ENCODE measurements at places on chromosomes 1 and 21.

- peak; percentile 66 for DNase-seq
These were observed 36.8 kb upstream of the PTPRF start for GRCh38 chr1:43493661-43494450.

- no peak for DNase-seq
These were observed 2.5 kb upstream of the ID3 start for GRCh38 chr1:23561813-23562100.

GRCh38 chr1:83799594-83799993 lies 199.3 kb downstream of the TTLL7 start:
- DNase-seq, result no peak

- DNase-seq, result no peak
These were observed 26.9 kb downstream of the WDR26 start for GRCh38 chr1:224407571-224408293.

GRCh38 chr1:160115545-160116282 lies at the start of gene ATP1A2:
Gene ATP1A2, plus strand, starts transcription at chr1:160115759. Its CDS starts 103 bp downstream, at chr1:160115862.
- DNase-seq, result no peak

DNA sequence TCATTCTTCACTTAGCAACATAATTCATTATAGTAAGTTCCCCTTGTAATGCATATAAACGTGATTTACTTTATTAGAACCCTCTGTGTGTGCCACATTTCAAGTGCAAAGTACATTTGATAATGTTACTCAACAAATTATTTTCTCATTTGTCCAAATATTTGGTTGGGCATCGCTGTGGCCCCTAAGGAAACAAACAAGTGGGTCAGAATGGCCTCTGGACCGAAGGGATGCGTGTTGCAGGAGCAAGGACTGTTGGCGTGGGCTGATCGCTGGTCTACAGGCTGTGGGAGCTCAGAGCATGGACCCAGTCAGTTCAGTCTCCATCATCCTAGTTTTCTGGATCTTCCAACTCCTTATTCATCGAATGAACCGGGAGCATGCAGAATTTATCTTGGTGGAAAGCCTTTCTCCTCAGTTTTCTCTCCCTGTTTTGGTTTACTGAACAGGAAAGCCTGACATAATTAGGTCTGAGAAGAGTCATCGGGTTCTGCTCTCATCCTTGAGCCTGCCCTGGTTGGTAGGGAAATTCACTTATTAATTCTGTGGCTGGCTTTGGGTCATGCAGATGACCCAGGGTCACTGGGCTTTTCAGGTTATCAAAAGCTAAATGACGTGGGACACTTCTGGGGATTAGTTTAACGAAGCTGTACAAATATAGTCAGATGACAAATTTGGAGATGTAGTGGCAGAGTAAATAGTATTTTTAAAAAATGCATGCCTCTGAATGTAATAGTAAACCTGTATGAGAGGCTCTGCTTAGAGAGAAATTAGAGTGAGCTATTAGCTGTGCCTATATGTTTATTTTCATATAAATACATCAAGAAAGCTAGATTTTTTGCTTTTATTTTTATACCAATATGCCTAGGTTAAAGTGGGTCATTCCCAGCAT lies 200.2 kb downstream of the SDCCAG8 start:
- no peak for DNase-seq

DNA sequence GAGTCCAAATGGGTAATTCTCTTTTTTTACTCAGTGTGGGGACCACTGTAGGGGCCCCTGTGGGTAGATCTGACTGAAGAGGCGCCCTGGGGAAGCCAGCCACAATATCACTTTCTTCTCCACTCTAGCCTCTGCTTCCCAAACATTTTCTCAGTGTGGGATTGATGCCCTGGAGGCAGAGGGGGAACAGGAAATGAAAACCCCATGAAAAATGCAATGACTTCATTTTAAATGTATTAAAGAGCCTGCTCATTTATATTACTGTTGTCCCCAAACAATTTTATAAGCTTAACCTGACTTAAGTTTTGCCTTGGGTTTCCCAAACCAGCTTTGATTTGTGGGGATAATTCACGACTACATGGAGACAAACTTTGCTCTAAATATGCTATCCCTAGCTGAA lies 181.9 kb downstream of the C1orf94 start:
- no peak for DNase-seq

DNA sequence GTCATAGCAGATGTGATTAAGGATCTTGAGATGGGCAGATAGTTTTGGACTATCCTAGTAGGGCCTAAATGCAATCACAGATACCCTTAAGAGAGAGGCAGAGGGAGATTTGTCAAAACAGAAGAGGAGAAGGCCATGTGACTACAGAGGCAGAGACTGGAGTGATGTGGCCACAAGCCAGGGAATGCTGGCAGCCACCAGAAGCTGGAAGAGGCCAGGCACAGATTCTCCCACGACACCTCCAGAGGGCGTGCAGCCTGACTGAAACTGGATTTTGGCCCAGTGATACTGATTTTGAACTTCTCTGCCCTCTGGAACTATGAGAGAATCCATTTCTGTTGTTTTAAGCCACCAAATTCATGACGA lies 52.1 kb upstream of the EPS8L3 start:
- no peak for DNase-seq

- DNase-seq, result no peak
These were observed 19.5 kb downstream of the IFFO2 start for GRCh38 chr1:18936814-18937481.

DNA sequence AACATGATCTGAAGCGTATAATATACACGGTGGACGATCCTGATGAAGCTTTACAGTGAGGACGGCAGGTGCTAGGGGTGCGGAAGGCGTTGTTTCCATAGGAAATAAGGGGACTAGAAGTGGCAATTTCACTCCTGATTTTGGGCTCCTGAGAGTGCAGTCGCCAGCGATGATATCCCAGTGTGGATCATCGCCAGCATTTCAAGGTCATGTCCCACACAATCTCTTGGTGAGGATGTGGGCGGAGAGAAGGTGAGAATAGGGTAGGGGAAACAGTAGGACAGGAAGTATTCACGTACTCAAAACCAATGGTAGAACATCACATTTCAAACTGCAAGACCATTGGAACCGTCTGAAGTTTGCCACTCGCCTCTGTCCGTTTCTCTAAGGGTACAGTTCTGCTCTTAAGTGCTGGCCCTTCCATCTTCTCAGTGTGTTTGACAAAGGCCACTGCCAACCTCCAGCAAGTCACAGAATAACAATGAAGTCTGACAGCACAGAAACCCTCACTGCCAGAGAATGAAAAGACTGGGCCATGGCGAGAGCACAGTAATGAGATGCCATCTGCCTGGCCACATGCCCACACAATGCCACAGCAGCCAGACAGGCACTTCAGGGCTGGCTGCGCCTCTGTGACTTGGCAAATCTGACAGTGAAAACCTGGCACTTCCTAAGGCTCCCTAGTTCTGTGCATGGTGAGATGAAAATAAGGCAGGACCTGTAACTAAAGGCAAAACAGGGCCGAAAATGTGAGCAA lies 27.9 kb downstream of the PCSK9 start:
- DNase-seq, result no peak

DNA sequence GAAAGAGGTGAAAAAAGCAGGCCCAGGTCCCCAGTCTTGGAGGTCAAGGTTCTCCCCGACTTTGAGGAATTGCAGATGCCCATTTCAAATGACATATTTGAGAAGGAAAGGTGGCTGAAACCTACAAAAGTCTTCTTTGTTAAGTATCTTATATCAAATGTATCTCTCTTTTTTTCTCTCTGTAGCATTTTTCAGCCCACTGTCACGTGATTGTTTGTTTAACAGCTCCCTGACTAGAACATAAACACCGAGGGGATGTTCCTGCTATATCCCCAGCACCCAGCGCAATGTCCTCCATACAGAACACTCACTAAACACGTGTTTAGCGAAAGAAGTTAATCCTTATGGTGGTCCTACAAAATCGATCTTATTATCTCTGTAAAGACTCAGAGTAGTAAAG lies 27.6 kb downstream of the BEND5 start:
- DNase-seq, result no peak

- DNase-seq, result peak; percentile 8
These were observed 2.8 kb upstream of the SEC22B start for GRCh38 chr1:120178799-120179756.

GRCh38 chr1:218572050-218572449 lies 226.9 kb downstream of the TGFB2 start:
- DNase-seq, result no peak

DNA sequence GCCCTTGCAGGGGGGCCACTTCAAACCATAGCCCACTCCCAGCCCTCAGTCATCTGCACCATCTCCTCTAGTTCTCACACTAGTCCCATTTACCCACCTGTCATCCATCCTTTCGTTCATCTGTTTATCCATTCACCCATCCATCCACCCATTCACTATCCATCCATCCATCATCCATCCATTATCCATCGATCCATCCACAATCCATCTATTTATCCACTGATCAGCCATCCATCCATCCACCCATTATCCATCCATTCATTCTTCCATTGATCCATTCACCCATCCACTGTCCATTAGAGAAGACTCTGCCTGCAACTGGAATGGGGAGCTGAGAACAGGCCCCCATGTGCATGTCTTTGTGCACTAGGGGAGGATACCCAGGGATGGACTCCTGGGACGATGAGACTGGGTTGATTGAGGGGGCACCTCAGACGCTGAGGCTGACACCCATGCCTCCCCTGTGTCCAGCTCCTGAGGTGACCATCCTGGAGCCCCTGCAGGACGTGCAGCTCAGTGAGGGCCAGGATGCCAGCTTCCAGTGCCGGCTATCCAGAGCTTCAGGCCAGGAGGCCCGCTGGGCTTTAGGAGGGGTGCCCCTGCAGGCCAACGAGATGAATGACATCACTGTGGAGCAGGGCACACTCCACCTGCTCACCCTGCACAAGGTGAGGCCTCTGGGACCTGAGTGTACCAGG lies 97.9 kb downstream of the TRIM11 start:
- DNase-seq, result no peak

DNA sequence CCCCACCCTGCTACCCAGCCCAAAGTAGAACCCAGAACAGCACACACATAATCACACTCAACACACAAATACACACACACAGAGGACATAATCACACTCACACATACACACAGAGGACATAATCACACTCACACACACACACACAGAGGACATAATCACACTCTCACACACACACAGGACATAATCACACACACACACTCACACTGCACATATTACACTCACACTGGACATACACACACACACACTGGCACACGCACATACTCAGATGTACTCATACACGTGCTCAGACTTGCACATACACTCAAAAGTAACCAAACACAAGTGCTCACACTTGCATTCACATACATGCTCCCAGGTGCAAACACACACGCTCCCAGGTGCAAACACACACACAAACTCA lies 54.3 kb upstream of the CAMK1G start:
- DNase-seq, result no peak

- no peak for DNase-seq
These were observed 351.0 kb upstream of the B3GALT2 start for GRCh38 chr1:193537266-193538002.
